Endothelial cell (in vitro differentiated cells): ENCODE measurements at places on chromosomes 4 and X.

DNA sequence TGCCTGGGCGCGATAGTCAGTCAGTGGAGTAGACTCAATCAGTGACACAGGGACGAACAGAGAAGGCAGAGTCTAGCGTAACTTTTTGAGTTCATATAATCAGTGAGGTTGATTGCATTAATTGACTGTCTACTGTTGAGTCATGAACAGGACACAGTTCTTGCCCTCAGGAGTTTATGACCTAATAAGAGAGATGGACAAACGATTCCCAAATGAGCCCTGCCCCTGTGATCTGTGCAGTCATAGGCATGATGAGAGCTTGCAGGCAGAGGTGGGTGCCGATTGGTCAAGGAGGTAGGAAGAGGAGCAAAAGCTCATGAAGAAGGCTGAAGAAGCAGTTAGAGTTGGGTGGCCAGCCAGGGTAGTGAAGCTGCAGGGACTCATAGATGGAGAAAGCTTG, 57.1 kb downstream of the ADD1 start:
- DNase-seq, result no peak

- DNase-seq, result no peak
Observed at GRCh38 chr4:122876456-122876855, 45.9 kb downstream of the NUDT6 start.

- peak; percentile 17 for DNase-seq
Observed at GRCh38 chr4:118905566-118905965, 16.9 kb downstream of the SYNPO2 start.

DNA sequence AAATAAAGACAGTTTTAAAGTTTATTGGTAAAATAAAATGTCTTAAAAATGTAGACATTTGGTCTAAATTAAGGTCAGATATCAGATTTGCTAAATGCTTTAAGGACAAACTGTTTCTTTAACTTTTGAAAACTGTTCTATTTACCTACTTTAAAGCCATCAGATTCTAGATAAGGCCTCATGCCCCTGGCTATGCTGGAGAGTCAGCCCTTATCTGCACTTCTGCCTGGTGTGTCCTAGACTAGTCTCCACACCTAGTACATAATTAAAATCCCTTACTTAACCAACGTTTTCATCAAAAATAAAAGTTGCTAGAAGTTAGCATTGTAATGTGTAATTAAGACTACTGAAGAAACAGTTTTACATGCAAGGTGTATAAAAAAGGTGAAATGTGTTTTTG, 25.6 kb downstream of the HSD17B11 start:
- DNase-seq, result no peak

DNA sequence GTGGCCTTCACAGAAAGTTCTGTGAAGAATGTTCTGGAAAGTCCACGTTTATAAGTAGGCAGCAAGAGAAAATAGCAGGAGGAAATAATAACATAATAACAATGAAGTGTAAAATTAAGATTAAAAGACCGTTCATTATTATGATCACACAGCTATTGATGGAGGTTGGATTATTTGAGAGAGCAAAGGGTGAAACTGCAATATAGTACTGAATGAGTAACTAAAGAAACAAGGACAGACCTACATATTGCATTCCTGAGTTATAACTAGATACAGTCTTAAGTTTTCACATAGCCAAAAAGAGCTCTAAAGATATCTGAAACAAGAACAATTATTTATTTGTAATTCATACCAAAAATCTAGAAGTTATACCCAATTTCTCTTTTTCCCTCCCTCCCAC, 122.9 kb upstream of the TMEM164 start:
- DNase-seq, result no peak

- DNase-seq, result peak; percentile 64
Observed at GRCh38 chr4:129362691-129363274, 266.8 kb downstream of the C4orf33 start.

DNA sequence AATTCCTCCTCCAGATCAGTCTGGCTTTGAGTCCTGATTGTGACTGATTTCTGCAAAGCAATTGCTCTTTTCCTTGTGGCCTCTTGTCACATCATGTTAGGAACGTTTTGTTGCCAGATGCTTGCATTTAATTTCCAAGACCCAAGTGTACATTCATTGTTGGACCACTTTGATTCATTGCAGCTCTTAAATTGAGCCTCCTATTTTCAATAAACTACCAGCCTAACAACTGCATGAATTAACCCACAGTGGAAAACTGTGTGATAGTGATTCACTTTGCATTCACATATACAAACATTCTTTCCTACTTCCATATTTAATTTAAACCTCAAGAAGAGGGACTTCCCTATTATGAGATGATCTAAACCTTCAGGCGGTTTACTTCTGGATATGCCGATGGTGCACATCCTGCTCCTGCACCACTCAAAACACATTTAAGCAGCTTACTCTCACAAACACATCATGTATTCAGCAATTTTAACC, 118.4 kb downstream of the AFF1 start:
- no peak for DNase-seq

GRCh38 chrX:24858004-24858746, 157.6 kb downstream of the ARX start:
- no peak for DNase-seq

DNA sequence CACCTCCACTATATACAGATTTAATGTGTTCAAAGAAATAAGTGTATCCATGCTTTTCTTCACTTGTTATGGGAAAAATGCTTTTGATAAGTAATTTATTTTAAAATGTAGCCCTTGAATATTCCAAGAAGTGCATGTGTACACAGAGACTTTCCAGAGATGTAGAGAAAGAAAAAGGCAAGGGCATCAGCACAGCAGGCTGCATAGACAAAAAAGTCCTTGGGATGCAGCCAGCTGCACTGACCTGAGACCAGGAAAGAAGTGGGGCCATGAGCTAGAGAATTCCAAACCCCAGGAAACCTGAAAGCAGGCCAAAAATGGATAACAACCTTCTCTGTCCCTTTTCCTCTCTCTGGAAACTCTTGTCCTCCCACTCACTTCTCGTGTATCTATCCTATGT, 51.6 kb upstream of the PRDM8 start:
- DNase-seq, result no peak

DNA sequence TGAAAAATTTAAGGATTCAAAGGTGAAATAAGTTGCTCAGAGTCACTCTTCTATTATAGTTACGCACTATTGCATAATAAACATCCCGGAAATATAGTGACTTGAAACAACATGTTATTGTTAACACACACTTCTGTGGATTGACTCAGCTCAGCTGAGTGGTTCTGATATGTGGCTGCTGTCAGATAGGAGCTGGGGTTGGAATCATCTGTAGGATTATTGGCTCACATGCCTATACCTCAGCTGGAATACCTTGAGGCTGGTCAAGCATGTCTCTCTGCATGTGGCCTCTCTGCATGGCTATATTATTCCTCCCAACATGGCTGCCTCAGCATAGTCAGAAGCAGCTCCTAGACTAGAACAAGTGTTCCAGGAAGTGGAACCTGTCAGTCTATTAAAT, 486.7 kb upstream of the MAGEB2 start:
- no peak for DNase-seq

DNA sequence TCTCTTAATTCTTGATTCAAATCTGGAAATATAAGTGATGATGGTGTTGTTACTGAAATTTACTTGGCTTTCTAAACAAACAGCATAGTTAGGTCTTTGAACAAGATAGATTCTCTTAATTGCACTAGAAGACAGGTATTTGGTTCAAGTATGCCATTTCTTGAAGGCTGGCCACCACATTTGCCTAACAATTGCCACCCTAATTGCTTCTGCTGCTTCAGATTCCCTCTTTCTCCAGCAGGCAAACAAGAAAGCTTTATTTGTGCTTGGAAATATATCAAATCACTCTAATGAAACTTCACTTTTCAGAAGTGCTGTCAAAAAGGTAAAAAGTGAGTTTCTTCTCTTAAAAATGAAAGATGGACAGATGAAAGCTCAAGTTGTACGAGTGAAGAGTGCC, 418.6 kb downstream of the INPP4B start:
- no peak for DNase-seq

GRCh38 chr4:114121221-114121620, 141.8 kb upstream of the ARSJ start:
- DNase-seq, result no peak
